Neural crest cell (in vitro differentiated cells): ENCODE measurements at places on chromosomes 5 and 9.

DNA sequence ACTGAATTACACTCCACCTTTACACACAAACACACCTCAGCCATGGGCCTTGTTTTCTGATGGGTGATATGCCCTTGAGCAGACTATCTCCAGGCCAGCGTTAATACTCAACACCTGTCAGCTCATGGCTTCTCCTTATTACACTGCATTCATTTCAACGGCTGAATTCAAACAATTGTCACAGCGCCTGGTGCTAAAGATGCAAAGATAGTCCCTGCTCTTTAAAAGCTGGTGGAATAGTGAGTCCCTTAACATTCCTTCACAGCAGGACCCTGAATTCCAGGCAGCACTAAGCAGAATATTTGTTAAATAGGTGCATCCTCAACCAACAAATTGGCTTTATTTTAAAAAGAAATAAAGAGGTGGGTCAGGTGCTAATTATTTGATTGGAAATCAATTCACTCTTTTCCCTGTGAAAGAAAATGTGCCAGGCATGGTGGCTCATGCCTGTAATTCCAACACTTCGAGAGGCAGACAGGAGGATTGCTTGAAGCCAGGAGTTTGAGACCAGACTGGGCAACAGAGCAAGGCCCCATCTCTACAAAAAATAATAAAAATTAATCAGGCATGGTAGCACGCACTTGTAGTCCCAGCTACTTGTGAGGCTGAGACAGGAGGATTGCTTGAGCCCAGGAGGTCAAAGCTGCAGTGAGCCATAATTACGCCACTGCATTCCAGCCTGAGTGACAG, 155.7 kb upstream of the EFNA5 start:
- no peak for DNase-seq

- DNase-seq: no peak
Observed at GRCh38 chr5:11560915-11561697, 343.1 kb downstream of the CTNND2 start.

DNA sequence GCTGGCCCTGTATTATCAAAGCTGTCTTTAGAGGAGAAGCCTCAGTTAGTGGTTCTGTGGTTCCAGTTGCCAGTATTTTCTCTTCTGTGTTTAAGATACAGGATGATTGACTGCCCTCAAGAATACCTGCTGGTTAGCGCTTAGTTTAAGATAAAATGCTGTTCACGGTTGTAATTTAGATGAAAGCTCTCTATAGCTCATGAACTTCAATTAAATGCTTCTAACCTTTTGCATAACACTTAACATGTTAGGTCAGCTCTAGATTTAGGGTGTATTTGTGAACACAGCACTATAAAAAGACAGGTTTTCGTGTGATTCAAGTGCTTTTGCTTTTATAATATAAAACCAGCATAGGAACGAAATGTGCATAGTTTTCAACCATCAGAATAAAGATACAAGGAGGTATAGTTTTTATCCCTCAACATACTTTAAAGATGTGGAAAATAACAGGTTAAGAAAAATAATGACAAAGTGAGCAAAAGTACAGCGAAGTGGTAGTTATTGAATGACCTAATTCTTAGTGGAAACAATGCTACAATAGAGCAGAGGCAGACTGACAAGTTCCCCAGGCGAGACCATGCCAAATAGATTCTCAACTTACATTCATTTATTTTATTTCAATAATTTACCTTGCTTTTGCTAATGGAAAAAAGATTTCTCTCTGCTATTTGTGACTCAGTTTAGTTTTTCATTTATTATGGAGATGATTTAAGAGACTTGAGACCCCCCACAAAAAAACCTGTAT, 602.6 kb upstream of the DMAC1 start:
- DNase-seq: no peak

DNA sequence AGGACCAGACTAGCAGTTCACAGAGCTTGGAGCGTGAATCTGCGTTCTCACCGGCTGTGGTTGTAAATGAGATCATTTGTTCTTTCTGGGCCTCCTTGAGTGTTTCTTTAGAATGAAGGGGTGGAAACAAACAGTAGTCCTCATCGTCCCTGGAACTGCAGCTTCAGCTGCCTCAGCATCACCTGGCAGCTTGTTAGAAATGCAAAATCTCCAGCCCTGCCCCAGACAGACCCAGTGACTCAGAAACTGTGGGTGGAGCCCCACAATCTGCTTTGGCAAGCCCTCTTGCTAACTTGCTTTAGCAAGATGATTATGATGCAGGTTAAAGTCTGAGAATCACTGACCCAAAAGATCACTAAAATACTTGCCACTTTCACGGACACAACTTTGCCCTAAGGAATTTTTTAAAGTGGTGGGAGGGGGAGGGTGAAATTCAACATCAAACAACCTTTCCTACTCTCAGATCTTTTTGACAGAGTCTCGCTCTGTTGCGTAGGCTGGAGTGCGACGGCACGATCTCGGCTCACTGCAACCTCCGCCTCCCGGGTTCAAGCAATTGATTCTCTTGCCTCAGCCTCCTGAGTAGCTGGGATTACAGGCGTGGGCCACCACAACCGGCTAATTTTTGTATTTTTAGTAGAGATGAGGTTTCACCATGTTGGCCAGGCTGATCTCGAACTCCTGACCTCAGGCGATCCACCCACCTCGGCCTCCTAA, 86.0 kb downstream of the BRINP1 start:
- DNase-seq: no peak

DNA sequence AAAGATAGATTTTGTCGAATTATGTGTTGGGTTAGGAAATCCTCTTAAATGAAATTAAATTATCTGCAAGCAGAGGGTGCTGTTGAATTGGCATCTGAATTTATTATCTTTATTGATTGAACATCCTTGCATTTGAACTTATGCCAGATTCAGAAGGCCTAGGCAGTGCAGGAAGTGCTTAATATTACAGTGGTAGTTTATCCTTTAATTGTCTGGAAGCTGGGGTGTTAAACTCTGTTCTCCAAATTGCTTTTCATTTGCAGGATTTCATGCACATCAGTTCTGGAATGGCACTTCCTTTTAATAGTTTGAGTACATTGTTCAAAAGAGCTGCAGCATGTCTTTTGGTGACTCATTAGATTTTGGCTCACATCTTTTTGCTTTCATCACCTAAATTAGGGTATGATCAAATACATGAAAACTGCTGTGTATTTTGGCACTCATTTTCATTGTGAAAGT, 186.3 kb downstream of the KDM4C start:
- no peak for DNase-seq

- no peak for DNase-seq
Observed at GRCh38 chr9:129481810-129482511, 138.9 kb downstream of the C9orf50 start.

DNA sequence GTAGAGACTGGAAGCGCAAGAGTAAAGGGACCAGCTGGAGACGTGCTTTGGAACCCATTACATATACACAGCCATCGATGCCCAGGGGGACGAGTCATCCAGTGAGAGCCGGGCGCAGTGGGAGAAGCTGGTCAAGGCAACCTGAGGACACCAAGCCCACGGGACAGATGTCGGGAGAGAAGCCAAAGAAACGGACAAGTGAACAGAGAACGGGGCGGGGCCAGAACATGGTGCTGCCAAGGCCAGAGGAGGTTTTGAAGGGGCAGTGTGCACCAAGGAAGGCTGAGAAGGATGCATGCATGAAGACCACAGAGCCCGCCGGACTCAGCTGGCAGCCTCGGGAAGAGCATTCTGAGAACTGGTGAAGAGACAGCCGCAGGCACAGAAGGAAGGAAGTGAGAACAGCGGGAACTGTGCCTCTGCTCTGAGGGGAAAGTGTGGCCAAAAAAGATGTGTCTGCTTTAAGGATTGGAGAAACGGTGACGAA, 20.3 kb downstream of the CAMSAP1 start:
- DNase-seq: no peak

DNA sequence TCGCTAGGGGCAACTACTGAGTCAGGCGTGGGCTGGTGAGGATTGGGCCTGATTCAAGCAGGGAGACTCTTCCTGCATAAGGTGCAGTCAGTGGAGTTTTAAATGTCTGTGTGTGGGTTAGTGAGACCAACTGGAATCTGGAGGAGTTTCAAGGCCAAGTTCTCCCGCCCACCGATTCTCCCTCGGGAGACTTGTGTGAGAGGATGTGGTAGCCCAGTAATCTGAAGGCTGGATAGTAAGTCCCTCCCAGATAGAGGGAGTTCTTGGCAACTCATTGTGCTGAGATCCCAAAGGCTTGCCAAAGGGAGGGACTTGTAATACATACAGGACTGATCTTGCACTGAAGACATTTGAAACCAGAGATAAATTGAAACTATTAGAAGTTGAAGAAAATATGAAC, 51.8 kb downstream of the WDR36 start:
- DNase-seq: no peak

DNA sequence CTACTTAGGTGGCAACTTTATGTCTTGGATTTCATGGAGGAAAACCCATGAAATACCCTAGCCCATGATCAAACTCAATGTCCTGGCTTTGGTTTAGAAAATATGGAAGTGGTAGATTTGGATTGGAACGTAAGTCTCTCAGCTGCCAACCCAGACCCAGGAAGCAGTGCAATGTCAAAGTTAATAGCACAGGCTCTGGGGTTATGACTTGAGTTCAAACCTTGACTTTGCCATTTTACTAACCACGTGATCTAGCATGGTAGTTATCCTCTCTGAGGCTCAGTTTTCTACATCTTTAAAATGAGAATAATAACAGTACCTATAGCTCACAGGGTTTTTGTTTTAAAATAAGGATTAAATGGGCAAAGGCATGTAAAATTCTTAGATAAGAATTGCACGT, 13.8 kb downstream of the FYB1 start:
- DNase-seq: no peak
